Epithelial cell of prostate (primary cell): ENCODE measurements at places on chromosomes 2 and 18.

GRCh38 chr2:234292205-234292961, 204.5 kb downstream of the ARL4C start:
- DNase-seq, result no peak

DNA sequence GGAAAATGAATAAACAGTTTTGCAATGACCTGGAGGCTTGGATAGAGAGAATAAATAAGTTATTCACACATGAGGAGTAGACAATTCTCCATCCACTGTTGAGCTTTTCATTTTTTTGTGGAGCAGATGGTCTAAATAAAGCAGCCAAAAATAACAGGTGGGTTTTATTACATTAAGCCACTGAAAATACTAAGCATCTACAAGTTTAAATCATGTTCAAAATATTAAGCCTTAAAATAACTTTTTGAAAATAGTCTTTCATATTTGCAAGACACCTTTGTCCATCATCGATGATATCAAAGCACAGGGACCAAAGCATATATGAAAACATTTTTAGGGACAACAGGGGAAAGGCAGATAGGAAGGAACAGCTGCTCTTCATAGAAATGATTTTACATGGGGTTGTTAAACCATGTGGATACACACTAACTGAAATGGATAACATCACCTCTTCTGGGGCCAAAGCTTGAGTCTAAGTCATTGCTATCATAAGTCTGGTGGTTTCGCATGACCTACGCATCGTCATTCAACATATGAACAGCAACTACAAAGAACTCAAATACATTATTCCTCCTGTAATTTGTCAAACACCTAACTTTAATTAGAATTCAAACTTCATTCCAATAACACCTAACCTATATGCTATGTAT, 197.6 kb upstream of the CHST9 start:
- DNase-seq, result no peak

DNA sequence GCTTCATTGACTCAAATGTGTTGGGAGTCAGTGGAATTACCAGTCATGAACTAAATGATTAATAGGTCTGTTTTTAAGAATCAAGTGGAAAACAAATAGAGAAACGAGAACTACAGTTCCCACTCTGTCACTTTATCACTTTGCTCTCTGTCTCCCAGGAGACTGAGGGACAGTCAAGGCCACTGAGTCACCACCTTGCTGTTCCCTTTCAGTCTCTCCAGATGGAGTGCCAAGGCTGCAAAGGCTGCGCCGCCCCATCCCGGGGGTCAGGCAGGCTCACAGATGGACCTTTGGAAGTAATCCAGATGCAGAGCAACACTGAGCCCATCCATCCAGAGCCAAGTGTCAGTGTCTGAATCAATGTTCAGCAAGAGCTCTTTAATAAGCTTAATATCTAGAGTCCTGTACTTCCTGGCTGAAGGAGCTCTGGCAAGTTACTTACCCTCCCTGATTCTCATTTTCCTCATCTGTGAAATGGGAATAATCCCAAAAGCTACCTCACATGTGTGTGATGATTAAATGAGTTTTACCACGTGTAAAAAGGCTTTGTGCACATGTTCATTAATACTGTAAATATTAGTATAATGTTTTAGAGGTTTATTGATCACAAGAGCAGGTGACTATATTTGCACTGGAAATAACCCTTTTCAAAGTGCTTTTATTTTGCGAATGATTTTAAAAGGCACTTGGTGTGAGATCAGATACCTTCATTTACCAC, 43.0 kb upstream of the EFEMP1 start:
- DNase-seq, result no peak

DNA sequence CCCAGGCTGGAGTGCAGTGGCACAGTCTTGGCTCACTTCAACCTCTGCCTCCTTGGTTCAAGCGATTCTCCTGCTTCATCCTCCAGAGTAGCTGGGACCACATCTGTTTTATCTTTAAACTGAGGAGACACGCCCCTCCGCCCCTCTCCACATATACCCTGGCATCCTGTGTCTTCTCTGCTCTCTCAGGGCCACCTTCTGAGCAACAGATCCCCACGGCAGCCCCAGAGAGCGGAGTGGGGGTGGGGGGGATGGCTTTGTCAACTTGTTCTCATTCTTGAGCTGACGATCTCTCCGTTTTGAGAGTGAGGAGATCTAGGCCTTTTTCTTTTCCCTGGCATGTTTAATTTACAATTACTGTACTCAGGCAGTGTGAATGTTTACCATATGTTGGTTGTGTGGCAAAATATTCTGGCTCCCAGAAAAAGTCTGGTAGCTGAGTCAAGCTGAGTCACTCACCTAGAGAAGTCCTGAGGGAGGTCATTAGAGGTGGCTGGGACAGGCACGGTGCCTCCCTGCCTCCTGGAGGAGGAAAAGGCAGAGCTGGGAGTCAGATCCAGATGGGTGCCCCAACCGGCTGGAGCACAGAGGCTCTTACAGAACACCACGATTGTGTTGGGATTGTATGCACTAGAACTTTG, 19.5 kb upstream of the ID2 start:
- DNase-seq, result no peak

DNA sequence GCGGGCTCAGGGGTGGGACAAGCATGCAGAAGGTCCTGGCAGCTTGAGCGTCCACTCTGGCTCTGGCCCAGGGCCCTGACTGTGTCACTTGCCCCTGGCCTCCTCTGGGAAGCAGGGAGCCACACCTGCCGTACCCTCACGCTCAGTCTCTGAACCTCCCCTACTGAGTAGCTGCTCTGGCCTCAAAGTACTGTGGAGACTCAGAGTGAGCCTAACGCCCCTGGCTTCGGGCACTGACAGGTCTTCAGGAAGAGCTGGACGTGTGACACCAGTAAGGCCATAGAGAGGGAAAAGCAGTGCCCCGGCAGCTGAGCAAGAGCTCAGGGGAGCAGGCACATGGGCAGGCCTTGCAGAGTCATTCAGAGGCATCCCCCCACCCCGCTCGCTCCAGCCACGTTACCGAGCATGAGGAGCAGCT, 73.3 kb downstream of the SFXN5 start:
- DNase-seq, result no peak

- DNase-seq, result no peak
Observed at GRCh38 chr18:12745095-12745795, 42.4 kb downstream of the PSMG2 start.

DNA sequence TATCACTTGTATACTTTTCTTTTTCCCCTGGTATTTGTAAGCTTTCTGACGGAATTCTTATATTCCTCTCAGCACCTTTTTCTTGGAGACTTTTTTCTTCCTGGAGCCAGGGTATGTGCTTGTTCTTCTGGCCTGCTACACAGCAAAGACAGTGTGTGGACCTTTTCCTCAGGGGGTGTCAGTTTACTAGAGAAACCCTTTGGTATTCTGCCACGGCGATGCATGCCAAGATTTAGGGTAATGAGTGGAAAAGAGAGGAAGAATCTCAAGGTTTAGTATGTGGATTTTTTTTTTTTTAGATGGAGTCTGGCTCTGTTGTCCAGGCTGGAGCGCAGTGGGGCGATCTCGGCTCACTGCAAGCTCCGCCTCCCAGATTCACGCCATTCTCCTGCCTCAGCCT, 152.2 kb downstream of the PHLPP1 start:
- DNase-seq, result no peak

DNA sequence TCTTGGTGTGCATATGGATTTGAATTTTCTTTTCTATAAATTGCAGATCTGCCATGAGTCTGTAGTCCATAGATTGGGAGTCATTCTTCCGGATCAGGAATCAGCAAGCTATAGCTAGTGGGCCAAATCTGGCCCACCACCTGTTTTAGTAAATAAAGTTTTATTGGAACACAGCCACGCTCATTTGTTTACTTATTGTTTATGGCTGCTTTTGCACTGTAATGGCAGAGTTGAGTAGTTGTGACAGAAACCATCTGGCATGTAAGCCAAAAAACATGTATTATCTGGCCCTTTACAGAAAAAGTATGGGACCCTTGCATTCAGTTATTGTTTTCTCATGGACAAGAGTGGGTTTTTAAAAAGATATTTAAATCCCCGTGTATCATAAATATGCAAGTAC, 191.2 kb downstream of the LRRTM1 start:
- no peak for DNase-seq

DNA sequence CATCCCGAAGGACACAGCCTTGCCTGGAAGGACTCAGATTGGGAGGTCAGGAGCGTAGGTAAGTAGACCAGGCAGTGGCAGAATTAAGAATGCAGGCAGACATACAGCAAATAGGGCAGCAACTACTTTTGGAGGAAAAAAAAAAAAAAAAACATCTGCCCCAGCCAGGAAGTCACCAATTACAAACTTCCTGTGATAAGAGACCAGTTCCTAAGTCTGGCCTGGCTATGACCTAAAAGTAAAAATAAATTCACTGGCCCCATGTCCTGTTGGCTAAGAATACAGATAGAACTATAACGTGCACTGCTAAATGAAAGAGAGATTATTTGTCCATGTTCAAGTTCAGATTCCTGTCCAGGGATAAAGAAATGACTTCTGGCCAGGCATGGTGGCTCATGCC, 45.2 kb upstream of the NOSTRIN start:
- DNase-seq, result no peak

- DNase-seq, result no peak
Observed at GRCh38 chr2:220446106-220446712, 818.8 kb downstream of the SLC4A3 start.

DNA sequence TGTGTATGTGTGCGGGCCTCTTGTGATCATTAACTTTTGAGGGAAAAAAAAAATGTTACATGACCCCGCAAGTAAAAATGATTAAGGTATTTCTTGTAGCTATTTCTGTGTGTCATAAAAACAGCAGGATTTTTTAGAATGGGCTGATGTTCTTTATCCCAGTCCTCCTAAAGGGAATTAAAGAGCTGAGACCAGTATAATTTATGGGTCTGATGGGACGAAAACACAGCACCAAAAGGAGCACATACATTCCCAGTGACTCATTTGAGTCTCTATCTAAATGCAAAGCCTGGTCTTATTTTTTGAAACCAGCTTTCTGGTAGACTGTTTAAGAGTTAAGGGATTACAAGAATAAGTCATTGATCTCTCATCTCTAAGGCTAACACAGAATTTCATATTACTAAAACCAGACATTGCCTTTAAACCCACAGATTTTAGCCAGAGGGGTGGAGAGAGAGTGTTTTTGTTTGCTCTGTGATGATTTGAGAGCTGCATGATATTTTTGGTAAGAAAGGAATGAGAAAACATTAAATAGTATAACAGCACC, 342.3 kb upstream of the EPHA4 start:
- DNase-seq, result no peak
